CD4-positive, alpha-beta T cell treated with Interleukin-17A for 1 hour (primary cell): ENCODE measurements at places on chromosomes 5 and 9.
A peak's percentile ranks its signal among the peaks of the same experiment; 100 is the strongest.

GRCh38 chr9:35517552-35518224, 27.8 kb downstream of the RUSC2 start:
- no peak for DNase-seq

- DNase-seq = peak; percentile 81
These were observed 2.4 kb downstream of the ATG12 start for GRCh38 chr5:115838885-115839518.

- DNase-seq = peak; percentile 7
These were observed 1.4 kb upstream of the SPAAR start for GRCh38 chr9:35907711-35908503.

- DNase-seq = no peak
These were observed 17.0 kb downstream of the FRMPD1 start for GRCh38 chr9:37667706-37668105.

- no peak for DNase-seq
These were observed 3.0 kb downstream of the KIF12 start for GRCh38 chr9:114096041-114096511.
